Hematopoietic multipotent progenitor cell treated with erythropoietin and hydrocortisone succinate and interleukin-3 and kit ligand, for 4 days (in vitro differentiated cells): ENCODE measurements at places on chromosomes 3 and 15.

GRCh38 chr15:100292010-100292409, 49.8 kb downstream of the ADAMTS17 start:
- no peak for DNase-seq

GRCh38 chr15:70710714-70711113, 52.6 kb downstream of the UACA start:
- DNase-seq: no peak

DNA sequence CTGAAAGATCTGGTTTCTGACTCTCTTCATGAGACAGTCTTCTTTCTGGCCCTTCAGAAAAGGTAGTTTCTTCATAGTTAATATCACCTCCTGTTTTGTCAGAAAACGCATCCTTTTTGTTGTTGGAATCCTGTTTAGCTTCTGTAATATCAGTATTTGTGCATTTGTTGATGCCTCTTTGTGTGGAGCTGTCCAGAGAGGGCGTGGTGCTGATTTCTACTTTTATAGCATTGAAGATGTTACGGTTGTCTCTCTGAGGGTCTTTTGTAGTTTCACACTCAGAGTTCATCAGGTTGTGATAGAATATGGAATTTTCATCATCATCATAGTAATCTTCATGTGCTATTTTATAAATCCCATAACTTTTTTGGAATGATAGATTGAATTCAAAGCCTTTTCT, 8.9 kb downstream of the GPR149 start:
- peak; percentile 50 for DNase-seq

DNA sequence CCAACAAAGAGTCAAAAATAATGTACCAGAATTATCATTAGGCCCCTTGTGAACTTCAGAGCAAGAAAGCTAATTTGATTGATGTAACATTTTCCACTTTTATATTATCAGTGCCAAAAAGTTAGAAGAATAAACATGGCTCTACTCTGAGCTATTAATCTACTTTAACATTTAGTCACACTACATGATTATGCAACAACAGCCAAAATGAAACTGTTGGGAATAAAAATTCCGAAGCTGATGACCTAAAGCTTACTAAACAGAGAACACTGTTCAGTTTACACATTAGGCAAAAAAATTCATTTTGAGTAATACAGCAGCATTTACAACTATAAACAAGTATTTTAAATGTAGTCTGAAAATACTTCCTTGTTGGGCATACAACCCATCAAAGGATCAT, 1134.1 kb downstream of the EPHA3 start:
- no peak for DNase-seq

DNA sequence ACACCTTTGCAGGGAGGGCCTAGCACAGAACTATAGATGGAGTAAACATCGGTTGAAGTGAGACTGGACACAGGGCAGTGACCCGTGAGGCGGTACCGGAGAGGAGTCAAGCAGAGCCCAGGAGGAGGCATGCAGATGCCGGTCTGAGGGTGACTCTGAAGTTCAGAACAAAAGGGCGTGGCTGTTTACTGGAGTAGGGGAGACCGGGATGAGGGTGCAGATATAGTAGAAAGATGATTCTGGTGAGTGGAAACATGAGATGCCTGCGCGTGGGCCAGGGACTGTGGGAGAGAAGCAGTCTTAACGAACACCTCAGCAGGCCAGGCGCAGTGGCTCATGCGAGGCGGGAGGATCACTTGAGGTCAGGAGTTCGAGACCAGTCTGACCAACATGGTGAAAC, 113.1 kb downstream of the NSMCE3 start:
- no peak for DNase-seq

- DNase-seq: peak; percentile 52
Measured at GRCh38 chr15:94456226-94456625, 224.9 kb downstream of the MCTP2 start.

- no peak for DNase-seq
Measured at GRCh38 chr3:188396251-188396650, 242.3 kb downstream of the LPP start.

- peak; percentile 58 for DNase-seq
Measured at GRCh38 chr15:84638103-84638502, 16.0 kb downstream of the WDR73 start.

- DNase-seq: no peak
Measured at GRCh38 chr15:95432878-95433405, 897.6 kb upstream of the NR2F2 start.

DNA sequence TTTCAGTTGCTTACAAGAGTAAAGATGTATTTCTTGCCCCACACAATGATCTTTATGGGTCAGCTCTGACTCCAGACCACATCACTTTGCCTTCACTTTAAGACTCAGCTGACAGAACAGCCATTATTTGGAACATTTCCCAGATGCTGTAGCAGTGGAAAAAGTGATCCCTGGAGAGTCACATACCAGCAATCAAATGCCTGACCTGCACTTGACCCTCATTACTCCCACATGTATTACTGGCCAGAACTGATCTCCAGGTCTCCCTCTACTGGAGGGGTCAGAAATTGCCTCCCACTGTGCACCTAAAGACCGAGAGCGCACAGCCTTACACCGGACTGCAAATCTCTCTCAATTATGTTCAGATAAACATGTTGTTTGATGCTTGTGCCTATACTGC, 88.6 kb upstream of the ZNF385D start:
- DNase-seq: peak; percentile 44

DNA sequence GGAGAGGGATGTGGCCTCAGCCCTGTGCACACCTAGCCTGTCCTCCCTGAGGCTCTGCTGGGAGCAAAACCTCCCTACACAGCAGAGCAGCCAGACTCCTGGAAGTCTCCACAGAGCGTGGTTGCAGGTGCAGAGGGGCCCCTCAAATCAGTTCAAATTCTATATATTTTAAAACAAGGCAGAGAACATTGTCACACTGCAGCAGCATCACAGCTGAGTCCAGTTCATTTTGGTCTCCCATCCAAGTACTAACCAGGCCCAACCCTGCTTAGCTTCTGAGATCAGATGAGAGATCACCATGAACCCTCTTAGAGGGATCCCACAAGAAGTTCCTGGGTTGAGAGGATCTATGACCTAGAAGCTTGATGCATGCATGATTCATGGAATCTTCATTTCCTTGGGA, 331.0 kb upstream of the RGMA start:
- no peak for DNase-seq

DNA sequence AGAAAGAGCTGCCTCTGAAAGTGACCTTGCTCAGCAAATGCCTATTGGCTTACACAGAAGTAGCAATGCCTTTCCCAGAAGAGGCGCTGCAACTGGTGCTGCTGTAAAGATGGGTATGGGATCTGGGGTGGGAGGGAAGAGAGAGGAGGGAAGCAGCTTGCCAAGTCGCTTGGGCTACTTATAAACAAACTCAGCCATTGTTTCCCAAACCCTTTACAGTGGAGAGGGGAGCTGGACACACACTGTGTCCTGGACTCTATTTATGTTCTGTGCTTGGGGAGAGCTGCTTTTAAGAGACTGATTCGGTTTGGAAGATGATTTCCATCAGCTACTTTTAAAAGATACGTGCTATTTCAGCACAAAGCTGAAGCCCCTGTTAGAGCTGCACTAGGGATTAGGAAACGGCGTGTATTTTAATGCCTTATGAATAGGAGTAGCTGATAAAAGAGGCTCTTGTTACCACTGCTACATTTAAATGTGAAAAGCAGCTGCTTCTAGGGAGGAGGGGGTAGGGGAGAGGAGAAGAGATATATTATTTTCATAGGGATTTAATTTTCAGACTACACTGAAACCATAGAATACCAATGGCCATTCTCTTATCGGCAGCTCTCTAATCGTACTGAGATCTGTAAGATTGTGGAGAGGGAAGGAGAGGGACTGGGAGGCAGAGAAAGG, 440.6 kb downstream of the MCTP2 start:
- DNase-seq: no peak

GRCh38 chr15:67753891-67754290, 71.4 kb upstream of the SKOR1 start:
- no peak for DNase-seq

GRCh38 chr3:188319569-188319968, 165.6 kb downstream of the LPP start:
- no peak for DNase-seq

DNA sequence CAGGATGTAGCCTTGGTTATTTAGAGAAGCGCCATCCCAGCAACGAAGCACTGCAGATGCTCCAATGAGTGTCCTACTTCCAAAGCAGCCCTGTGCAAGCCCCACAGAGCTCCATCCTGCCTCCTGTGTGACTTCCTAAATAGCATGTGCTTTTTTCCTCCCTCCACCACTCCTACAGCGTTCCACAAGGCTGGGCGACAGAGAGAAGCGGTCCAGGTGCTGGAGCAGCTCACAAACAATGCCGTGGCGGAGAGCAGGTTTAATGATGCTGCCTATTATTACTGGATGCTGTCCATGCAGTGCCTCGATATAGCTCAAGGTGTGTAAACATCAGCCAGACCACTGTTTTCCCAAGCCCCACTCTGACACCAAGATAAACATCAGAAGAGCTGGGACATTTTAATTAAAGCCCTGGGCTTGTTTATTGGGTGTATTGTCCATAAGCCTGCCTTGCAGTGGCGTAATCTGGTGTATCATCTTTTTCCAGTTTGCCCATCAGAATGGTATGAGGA, 22.2 kb upstream of the RHO start:
- DNase-seq: no peak

GRCh38 chr3:63076357-63076756, 201.1 kb upstream of the CADPS start:
- no peak for DNase-seq

- peak; percentile 85 for DNase-seq
Measured at GRCh38 chr3:44584646-44585501, at the start of gene ZNF660. ZNF660 (plus strand) TSS chr3:44584964; CDS start chr3:44594194, 9,230 bp downstream.

DNA sequence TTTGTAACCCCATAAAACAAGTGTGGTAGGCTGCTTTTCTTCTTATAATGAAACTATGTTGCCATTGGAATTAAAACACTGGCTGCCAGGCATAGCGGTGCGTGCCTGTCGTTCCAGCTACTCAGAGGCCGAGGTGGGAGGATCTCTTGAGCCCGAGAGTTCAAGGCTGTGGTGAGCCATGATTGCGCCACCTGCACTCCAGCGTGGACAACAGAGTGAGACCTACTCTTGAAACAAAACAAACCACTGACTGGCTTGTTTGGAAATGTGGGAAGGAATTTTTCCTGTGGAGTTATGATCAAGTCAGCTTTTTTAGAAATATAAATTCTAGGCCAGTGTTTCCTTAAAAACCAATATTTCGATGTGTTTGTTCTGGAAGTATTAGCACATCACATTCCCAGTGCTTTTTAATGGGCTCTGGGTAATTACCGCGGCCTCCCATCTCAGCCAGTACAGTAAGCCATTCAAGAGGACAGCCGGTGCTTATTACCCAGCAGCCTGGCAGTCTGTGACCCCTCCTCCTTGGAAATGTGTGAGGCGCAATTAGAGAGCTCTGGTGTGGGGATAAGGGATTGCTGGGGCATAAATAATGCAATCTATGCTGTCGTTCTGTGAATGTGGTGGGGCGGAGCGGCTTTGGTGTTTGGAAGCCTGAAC, 58.3 kb upstream of the TRAK1 start:
- DNase-seq: peak; percentile 40

GRCh38 chr3:141333836-141334626, 34.3 kb upstream of the ZBTB38 start:
- DNase-seq: no peak

GRCh38 chr15:61157933-61158332, 71.2 kb downstream of the RORA start:
- no peak for DNase-seq

GRCh38 chr15:73941871-73942635, 15.8 kb downstream of the LOXL1 start:
- no peak for DNase-seq

- DNase-seq: peak; percentile 83
Measured at GRCh38 chr15:31283043-31283442, 43.6 kb upstream of the KLF13 start.

- DNase-seq: peak; percentile 79
Measured at GRCh38 chr3:184687363-184688015, 24.4 kb downstream of the MAGEF1 start.

DNA sequence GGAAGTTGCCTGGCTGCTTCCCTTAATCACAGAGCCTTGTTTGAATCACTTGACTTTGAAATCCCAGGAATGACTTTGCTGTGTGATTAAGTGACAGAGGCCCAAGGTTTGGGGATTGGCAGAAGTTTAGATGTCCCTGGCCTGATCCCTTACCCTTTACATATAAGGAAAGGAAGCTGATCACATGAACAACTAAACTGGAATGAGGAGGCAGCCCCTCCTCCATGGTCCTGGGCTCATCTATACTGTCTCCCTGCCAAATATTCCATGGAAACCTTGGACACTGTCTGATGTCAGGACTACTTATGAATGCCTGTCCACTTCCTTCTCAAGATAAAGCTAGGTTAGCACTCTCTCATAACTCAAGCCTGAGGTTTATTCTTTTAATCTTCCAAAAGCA, 181.3 kb upstream of the CTDSPL start:
- no peak for DNase-seq

DNA sequence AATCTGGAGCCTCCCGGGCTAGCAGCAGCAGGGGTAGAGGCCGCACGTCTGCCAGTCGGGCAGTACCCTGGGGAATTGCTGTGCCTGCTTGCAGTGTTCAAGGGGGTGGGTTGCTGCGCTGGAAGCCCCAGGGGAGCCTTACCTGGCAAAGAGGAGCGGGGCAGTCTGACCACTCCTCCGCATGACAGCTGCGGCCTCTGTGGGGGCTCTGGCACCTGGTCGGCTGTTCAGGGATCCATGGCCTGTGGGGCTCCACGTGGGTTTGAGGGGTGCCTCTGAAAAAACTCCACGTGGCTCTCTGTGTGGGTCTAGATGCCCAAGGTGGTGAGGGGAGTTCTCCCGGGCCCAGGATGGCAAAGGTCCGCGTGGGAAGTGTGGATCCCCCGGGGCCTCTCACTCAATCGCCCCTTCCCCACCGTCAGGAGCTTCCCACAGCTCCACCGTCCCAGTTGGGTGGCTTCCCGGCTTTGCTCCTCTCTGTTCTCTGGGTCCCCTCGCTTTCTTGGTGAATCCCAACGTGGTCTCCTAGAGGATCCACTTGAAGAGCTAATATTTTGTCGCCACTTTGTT, 184.5 kb downstream of the EFHB start:
- no peak for DNase-seq

GRCh38 chr3:153442799-153443487, 280.9 kb downstream of the RAP2B start:
- DNase-seq: no peak

- DNase-seq: no peak
Measured at GRCh38 chr3:37973246-37974054, 17.1 kb upstream of the VILL start.

DNA sequence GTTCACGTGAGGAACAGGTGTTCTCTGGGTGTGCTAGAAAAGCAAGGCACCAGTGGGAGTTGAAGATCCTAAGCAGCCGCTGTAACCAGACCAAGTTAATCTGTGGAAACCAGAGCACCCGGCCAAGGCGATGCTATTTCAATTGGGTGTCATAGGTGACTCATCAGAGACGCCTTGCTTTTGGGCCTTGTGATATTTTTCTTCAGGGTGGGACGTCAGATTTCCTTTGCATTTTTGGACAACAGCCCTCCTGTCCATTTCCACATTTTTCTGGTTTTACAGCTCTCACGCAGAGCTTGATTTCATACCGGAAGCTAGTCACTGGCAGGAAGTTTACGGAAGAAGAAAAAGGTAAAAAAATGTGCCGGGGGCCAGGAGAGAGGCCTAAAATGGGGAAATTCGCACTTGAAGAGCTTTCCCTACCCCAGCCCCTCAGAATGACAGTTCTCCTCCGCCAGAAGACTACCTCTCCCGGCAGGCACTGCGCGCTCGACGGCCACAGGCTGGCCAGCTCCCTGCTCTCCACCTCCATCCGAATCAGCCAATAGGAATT, 471 bp upstream of the KBTBD8 start:
- peak; percentile 57 for DNase-seq

GRCh38 chr3:76311941-76312340, 526.6 kb upstream of the ZNF717 start:
- DNase-seq: no peak
